NCI-H1694 treated with DMSO at 0.1 percent for 48 hours (cell line): ENCODE measurements at places on chromosomes 6 and 20.

DNA sequence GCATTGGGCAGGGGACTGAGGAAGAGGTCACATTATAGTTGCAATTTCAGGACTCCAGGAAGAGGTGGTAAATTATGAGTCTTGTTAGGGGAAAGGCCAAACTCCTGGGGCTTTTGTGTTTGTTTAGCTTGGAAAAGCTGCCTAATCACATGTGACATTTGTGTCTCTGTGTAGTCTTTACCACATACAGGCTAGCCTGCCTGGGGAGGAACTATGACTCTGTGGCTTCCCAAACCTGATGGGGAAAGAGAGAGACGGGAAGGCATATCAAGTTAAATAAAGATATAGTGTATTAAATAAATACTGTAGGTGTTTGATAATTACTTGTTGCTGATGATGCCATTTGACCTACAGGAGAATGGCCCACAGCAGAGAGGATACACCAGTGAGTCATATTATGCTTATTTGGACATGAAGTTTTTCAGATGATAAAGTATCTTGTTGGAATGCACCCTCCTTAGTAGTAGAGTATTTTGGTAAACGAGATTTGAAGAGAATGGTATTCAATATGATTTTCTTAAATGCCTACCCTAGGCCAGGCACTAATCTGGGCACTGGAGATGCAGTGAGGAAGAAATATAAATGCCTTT is 4.0 kb downstream of the BLTP3A start:
- no peak for DNase-seq

GRCh38 chr6:4924661-4925271 is 79.1 kb downstream of the RPP40 start:
- no peak for DNase-seq

- no peak for DNase-seq
Observed at GRCh38 chr20:10536531-10536930, 101.4 kb downstream of the SLX4IP start.

- DNase-seq = peak; percentile 49
Observed at GRCh38 chr6:119349361-119350201, at the start of gene MAN1A1. Gene MAN1A1 (minus strand): TSS chr6:119349761. CDS start chr6:119349065, 696 bp downstream.

DNA sequence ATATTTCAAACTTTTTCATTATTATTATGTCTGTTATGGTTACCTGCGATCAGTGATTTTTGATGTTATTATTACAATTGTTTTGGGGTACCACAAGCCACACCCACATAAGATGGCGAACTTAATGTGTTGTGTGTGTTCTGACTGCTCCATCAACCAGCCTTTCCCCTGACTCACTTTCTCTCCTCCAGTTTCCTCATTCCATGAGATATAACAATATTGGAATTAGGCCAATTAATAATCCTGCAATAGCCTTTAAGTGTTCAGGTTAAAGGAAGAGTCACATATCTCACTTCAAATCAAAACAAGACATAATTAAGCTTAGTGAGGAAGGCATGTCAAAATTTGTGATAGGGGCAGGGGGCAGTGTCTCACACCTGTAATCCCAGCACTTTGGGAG is 16.3 kb upstream of the POPDC3 start:
- no peak for DNase-seq

DNA sequence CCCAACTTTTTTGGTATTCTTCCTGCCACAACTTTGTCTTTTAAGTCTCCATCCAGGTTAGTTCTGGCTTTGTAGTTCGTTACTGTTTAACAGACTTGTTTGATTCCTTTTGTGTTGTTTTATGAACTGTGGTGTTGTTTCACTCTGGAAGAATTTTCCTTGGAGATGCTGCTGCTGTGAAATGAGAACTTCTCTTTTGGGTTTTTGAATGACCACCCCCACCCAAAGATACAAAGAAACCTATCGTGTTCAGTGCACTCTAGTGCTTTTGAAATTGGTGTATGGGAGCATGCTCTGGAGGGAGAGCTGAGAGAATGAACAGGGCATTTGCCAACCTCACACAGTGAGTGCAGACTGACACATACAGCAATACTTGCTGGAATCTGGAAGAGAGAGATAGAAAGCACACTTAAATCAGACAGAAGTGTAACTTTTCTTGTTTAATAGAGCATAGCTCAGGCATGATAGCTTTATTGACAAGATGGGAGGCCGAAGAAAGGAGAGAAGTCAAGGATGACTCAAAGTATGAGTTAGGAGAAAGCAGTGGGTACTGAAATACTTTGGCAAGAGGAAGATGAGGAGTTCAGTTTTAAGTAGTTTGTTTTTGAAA is 293.1 kb downstream of the SOX4 start:
- DNase-seq = no peak

- peak; percentile 91 for DNase-seq
Observed at GRCh38 chr6:112144145-112144926, 56.9 kb downstream of the FAM229B start.

DNA sequence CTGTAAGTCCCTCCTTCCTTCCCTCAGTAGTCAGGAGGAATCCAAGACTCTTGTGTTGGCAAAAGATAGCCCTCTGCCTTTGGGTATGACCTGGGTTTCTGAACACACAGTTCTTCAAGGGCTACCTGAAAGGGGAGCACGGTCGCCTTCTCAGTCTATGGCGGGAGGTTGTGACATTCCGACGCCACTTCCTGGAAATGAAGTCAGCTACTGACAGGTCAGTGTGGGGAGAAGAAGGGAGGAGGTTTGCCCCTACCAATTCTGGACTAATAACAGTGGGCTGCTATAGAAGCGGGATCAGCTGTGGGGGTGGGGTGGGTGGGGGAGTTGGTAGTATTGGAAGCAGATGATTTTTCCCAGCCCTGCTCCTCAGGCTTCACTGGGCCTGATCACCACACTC is 11.5 kb downstream of the CEP250 start:
- DNase-seq = no peak

GRCh38 chr20:6115221-6115895 is 7.5 kb downstream of the FERMT1 start:
- DNase-seq = no peak

DNA sequence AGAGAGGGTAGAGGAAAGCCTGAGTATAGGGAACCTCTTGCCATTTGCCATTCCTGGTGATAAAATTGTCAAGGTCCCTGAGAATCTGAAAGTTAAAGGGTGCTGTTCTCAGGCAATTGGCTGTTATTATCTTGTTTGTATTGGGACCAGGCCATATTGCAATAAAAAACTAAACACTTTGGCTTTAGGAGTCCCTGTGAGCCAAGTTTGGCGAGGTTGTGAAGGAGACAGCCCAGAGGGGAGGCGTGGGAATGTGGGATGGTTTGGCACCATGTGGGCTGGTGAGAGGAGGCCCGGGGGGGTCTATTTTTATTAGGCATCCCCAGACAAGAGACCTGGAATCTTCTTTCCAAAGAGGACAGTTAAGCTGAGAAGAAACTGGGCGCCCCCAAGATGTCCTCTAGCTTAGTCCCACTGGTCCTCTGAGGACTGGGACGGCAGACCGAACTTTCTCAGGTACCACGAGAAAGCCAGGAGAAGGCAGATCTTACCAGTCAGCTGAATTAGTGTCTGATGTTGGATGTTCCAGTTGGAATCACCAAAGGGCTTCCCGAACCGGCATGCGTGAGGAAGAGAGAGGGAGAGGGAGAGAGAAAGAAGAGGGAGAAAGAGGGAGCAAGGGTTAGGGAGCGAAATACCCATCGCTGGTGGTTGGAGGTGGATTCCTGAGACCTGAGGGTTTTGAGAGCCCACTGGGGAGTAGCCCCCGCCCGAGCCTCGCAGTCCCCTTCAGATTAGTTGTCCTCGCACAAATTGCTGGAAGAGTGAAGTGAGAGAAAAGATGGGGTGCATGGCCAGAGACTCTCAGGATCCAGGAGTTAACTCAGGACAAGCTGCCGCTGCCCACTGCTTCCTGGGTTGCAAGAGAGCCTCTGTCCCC is 24.4 kb downstream of the DYNLT1 start:
- DNase-seq = no peak

GRCh38 chr20:38649275-38649891 is 47.8 kb downstream of the ARHGAP40 start:
- peak; percentile 34 for DNase-seq

- no peak for DNase-seq
Observed at GRCh38 chr6:161750686-161751085, 476.8 kb upstream of the AGPAT4 start.

DNA sequence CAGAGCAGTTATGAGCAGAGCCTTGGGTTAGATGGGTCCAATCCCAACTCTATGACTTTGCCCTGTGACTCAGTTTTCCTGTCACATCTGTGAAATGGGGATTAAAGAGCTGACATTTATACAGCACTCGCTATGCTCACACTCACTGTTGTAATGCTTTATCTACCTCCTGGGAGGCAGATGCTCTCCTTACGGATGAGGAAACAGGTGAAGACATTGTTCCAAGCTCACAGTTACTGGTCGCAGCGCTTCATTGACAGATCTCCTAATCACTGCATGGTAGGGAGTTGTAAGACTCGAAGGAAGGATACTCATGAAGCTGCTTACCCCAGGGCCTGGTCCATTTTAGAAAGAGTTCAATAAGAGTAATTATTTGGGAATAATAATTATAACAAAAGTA is 2.9 kb upstream of the MYLK2 start:
- DNase-seq = peak; percentile 52

DNA sequence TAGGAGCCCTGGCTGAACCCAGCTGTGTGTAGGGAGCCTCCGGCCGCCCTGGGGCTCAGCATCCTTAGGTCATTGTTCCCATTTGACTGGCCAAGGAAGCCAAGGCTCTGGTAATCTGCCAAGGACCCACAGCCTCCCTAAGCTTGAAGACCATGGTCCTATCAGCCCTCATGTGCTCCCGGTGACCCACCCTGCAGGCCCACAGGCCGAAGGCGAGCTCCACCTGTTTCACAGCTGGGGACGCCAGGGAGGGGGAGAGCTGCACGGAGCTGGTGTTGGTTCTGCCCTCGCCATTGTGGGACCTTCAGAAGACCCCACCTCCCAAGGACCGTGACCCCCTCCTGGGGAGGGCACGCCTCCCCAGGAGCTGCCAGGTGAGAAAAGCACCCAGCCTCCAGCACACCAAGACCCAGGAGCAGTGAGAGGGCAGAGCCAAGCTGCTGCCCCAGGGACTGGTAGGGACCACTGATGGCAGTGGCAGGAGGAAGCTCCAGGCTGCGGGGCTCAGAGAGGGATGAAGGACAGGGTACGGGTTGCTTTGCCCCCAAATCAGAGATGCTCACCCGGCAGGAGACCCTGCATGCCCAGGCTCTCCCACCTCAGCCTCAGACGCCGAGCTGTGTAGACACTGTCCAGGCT is 30.7 kb upstream of the MRGBP start:
- no peak for DNase-seq

GRCh38 chr6:10424040-10424439 is 9.2 kb upstream of the TFAP2A start:
- no peak for DNase-seq

GRCh38 chr6:43200541-43200940 is 18.5 kb downstream of the CUL9 start:
- DNase-seq = no peak

GRCh38 chr20:38805502-38805957 is at the start of gene PPP1R16B:
Gene PPP1R16B (plus strand): TSS chr20:38805697. CDS start chr20:38835926, 30,229 bp downstream.
- DNase-seq = peak; percentile 13

DNA sequence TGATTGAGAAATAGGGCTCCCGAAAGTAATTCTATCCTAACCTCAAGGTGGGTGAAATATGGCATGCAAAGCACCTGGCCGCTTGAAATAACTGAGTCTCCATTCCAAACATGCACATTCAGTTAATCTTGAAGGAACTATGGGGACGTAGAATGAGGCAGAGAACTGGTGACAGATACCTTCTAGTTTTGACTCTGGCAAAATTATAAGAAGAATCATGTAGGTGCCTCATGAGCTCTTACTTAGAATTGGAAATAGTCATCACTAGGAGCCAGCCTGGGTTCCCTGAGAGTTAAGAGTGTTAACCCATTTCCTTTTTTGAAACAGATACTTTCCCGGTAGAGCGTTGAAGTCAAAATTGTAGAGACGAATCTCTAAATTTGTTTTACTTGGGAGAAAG is 49.3 kb downstream of the RPF2 start:
- no peak for DNase-seq

GRCh38 chr20:23021541-23021940 is 13.6 kb upstream of the SSTR4 start:
- no peak for DNase-seq

DNA sequence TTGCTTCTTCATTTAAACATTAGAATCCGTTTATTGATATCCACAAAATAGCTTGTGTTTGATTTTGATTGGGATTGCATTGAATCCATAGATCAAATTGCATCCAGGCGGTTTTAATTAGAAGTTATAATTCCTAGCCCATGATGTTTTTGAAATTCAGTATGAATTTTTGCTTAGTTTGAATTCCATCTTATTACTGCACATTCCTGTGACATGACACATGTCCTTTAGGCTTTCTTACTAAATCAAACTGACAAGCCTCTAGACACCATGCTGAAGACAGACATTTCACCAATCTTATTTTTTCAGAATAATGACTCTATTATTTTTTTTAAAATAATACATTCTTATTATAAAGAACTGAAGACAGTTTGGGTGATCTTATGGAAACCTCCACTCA is 21.4 kb upstream of the PI16 start:
- no peak for DNase-seq

DNA sequence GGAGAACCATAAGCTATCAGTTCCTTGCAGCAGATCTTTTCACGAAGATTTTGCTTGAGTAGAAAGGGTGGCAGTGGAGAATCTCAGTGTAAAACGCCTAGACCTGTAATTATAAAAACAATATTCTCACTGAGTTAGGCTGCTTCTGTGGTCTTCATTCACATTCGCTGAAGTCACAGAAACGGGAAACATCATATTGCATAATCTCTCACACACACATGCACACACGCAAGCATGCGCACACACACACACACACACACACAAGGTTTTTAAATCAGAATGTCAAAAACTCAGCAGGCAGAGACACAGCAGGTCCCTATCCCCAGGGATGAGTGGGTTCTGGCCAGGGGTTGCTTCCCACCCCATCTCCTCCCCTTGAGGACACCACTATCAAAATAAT is 175.5 kb downstream of the ATXN1 start:
- DNase-seq = no peak

DNA sequence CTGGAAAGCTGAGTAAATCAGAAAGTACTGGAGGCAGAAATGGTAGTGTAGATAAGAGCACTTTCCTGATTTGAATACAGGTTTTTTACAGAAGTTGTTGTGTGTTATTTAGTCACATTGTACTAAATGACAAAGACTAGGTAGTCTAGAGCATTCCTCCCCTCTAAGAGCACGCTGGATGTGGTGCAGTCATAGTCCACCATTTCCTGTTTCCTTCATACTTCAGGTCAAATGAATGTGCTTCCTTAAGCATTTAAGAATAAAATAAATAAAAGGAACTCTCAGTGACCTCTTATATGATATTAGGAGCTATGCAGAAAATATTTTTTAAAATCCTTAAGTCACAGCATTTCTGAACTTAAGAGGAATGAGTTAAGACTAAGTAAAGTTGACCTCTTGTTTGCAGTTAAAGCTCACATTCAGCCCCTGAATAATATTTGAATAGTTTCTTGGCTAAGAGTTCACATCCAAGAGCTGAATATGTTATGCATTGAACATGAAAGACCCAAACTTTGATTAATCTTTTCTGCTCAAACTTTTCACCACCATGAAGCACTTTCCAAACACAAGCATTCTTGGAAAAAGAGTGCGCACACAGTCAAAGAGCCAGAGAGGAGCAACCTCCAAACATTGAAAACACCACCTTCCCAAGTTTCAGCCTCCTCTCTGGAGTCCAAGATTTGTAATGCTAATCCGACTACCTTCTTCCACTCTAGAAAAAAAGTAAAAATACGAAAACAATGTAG is 53.4 kb upstream of the TMEM30A start:
- DNase-seq = no peak

- DNase-seq = no peak
Observed at GRCh38 chr20:63697868-63698545, 1.6 kb downstream of the TNFRSF6B start.

GRCh38 chr20:57928181-57928967 is 218.6 kb upstream of the PMEPA1 start:
- no peak for DNase-seq
